ENCODE measurements at places on chromosomes 16 and 17.

DNA sequence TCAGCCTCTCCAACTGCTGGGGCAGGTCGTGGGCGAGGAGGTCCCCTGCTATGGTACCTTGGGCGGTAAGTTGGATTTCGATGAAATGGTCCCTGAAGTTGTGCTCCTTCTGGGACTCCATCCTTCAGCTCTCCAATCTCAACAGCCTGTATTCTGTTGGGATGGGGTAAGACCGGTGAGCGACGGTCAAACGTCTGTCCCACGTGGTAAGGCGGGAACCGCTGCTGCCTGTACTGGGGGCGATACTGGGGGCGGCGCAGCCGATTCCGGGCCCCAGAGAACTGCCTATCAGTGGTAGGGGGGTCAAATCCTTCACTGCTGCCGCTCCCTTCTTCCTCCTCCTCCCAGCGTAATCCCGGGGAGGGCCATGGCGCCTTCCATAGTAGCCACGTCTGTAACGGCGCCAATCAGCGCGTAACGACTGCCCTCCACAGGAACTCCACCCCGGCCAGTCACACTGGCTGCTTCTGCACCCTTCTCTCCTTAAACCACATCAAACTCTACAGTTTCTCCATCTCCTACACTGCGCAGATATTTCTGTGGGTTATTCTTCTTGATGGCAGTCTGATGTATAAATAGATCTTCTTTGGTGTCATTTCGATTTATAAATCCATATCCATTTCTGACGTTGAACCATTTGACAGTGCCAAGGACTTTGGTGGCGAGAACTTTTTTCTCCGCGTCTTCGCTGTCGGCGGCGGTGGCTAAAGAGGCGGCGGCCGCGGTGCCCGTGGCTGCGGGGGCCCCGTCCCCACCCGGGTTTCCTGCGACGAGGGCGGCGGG, 41.1 kb downstream of the AHSP start:
- DNase-seq = no peak

GRCh38 chr16:20851601-20852000, 45.3 kb downstream of the REXO5 start:
- DNase-seq = peak; percentile 85

- DNase-seq = no peak
Measured at GRCh38 chr16:6377956-6378355, 954.7 kb upstream of the RBFOX1 start.

DNA sequence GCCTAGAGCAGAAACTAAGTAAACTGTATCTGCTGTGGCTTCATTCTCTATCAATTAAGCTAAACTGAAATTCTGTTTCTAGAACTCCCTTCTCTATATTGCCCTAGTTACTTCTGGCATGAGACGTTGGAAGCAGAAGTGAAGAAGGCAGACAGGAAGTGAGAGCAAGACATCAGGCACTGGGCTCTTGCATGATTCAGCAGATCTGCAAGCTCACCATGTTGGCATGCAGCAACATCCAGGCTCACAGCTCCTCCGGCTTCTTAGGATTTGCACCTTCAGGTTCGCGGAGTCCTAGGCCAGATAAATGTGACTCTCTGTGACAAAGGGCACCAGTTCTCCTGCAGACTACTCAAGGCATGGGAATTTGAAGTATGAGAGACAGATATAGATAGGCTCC, 148.3 kb downstream of the CDH8 start:
- peak; percentile 2 for DNase-seq

DNA sequence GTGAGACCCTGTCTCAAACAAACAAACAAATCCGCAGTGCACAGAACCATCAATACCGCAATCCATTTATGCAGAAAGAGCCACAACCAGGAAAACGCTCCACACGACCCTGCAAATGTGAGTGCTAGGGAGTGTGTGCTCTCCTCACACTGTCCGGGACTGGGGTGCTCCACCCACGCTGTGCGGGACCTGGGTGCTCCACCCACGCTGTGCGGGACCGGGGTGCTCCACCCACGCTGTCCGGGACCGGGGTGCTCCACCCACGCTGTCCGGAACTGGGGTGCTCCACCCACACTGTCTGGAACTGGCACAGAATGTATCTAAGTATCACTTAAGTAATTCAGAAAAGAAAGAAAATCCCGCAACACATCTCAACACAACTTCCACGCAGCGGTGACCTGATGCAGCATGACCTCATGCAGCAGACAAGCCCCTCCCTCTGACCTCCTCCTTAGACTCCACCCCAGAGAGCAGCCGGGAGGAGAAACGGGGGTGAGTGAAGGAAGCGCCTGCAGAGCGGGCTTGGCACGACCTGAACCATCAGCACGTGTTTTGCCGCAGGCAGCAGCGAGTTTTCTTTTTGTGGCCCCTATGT, 38.5 kb downstream of the ZNF276 start:
- no peak for DNase-seq

GRCh38 chr16:2388875-2389433, 40.3 kb upstream of the CCNF start:
- no peak for DNase-seq

Data from AG09309 (cell line).